ENCODE measurements at places on chromosomes 4 and X.

- DNase-seq = no peak
Observed at GRCh38 chr4:29082684-29083083, 1637.5 kb upstream of the PCDH7 start.

DNA sequence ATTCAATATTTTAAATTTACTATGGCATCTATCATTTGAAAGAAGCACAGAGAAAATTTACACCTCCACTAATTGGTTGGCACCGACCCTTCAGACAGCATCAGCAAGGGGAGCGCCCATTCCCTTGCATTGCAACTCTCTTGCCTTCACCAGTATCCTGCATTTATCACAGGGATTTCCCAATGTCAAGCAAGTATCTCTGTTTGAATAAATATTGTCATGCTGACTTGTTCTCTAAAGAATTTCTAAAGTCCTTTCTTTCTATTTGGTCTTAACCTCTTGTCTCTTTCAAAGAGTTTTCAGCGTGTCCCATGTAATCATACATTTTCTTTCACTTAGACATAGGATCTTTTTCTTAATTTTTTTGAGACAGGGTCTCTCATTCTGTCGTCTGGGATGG, 10.4 kb downstream of the DCTD start:
- DNase-seq = no peak

- peak; percentile 4 for DNase-seq
Observed at GRCh38 chr4:64230709-64231310, 178.4 kb downstream of the TECRL start.

- no peak for DNase-seq
Observed at GRCh38 chr4:52979821-52980590, 117.9 kb downstream of the RASL11B start.

GRCh38 chr4:1759170-1759817, 33.8 kb upstream of the FGFR3 start:
- DNase-seq = no peak

DNA sequence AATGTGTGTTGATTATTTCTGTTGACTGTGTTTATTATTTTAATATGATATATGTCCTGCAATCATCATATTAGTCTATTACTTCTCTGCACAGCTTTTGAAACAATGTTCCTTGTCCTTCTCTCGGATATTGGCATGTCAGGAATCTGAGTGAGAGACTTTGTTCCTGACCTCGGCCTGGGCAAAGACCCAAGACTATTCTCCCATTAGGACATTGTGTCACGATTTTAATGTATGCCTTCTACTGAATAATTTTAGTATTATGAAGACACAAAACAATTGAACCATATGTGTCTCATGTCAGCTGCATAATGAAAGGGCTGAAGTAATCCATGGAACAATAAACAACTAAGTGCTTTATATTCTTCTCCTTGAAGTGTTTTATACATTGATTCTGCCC, 580.8 kb upstream of the TENM3 start:
- peak; percentile 46 for DNase-seq

Measured in foreskin fibroblast (primary cell).